Stimulated activated CD4-positive, alpha-beta T cell treated with anti-CD3 and anti-CD28 coated beads, Interleukin-2, amount 100 ng/mL, for 48 hours (primary cell): ENCODE measurements at places on chromosomes 2 and 18.

GRCh38 chr18:1998121-1998520 is 573.2 kb downstream of the METTL4 start:
- no peak for DNase-seq

GRCh38 chr2:47653902-47654789 is 128.8 kb upstream of the MSH6 start:
- no peak for DNase-seq

- DNase-seq: no peak
These were observed 6.8 kb upstream of the ARHGAP25 start for GRCh38 chr2:68727683-68728375.

DNA sequence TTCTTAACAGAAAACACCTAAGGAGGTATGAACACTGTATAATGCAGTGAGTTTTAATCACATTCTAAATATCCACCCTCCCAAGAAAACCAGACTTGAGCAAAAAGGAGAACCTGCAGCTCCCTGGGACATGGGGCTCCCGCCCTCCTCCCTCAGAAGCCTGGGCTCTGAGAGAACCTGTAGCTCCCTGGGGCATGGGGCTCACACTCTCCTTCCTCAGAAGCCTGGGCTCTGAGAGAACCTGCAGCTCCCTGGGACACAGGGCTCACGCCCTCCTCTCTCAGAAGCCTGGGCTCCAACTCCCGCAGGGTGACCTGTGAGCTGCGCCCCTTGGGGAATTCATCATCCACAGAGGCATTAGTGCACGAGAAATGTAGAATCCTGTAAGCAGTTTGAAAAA is 222.9 kb downstream of the SNTG2 start:
- DNase-seq: no peak

DNA sequence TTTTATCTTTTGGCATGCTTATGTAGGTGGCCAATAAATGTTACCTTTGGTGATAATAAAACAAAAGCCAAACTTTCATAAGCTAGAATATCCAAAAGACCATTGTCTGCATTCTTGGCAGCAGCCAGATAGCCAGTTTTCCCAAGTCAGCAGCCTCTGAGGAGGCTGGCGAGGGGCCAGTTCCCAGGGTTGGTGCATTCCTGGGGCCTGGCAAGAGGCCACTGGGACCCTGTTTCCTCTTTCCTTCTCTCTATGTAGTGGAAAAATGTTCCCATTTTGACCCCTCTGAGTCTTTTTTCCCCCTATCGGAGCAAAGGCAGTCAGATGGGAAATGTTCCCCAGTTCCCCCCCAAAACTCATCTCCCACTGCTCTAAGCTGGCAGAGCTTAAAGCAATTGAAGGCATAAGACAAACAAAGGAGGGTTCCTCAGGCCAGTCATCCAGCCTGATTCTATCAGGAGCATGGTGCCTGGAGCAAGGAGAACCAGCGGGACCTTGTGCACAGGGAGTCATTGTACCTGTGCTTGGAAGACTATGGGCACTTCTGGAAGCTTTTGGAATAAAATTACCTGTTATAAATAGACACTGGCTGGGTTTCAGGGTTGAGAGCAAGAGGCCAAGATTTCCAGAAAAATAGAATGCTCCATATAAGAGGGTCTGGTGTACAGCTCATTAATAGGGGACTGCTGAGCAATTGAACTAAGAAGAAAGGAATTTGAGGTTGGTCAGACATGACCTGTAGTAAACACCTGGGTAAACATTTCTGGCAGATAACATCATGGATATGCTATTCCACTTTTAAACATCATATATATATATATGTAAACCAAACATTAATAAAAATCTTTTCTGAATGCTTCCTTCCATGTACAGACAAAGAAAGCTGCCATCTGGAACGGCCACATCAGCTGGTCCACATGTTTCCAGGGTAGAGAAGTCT is 63.4 kb downstream of the NCKAP5 start:
- DNase-seq: no peak

DNA sequence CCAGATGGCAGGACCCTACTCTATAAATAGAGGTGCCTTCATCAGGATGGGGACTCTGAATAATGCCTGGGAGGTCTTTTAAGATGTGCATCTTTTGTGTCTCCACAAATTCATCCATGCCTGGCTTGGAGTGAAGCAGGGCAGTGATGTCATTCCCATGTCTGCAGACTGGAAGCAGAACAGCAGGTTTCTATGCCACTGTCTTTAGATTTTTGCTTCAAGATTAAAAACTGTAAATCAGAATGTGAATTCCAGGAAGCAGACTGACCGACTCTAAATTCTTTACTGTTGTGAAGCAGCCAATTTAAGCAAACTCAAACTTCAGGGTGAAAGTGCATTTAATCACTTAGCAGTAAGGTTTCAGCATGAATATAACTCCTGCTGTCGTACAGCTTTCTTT is 159.3 kb downstream of the SCG2 start:
- DNase-seq: no peak

- DNase-seq: no peak
These were observed 45.6 kb upstream of the ARHGAP15 start for GRCh38 chr2:143083636-143084035.

DNA sequence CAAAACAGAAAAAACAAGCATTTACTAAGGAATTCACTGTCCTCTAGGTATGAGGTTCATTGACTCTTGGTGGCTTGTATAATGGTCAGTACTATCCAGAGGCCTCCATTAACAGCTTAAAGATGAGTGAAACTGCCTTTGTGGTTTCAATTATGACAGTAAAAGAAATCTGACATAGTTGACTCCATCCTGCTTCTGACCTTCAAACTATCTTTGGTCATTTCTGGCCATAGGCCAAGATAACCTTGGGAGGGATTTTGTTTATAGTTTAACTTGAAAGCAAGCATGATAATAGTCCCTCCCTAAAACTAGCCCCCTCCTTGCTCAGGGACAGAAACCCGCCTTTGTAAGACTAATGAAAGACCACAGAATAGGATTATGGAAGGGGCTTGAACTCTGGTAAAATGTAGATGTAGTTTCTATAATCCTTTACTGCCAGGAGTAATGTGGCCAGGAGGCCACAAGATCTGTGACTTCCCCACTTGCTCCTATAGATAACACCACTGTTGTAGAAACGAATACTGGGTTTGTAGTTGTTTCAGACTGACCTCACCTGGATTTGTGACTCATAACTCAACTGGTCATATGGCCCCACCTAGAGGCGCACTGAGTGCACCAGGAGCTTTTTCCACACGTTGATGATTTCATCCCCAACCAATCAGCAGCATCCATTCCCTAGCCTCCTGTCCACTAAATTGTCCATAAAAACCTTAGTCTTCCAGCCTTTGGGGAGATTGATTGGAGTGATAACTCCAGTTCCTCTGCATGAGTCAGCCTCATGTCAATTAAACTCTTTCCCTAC is 8.6 kb upstream of the PLEKHM3 start:
- DNase-seq: no peak
